ENCODE measurements at places on chromosomes 3 and 15. TPM values are rescaled to one million over a fixed set of nuclear protein-coding genes. Genes with fewer than 3 reads are reported as not detected.
A peak's percentile ranks its signal among the peaks of the same experiment; 100 is the strongest.

DNA sequence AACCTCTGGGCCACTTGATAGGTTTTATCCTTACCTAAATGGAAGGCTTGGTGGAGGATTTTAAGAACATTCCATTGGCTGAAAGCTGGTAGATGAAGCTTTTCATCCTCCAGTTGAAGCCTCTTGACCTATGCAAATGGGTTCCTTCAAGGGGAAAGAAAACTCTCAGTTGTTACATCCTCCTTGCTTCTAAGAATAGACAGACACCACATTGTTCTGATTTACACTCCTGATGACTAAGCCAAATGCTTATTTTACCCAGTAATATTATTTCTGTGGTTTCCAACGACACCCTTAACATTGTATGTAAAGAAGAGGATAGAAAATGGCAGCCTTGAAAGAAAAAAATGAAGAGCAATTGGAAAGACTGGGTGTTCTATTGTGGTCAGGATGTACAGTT lies 480.5 kb downstream of the OTOL1 start:
- H3K27ac ChIP-seq, result no peak overlapping the region
- no peaks in the 10 kb centered on the region for H3K27me3 ChIP-seq
- no peaks in the 10 kb centered on the region for H3K36me3 ChIP-seq
- H3K4me3 ChIP-seq, result no peak overlapping the region
- no peaks in the 10 kb centered on the region for H3K4me1 ChIP-seq

GRCh38 chr15:90836296-90836871 lies 32.0 kb upstream of the FURIN start:
- H3K4me3 ChIP-seq, result peak overlapping the region; percentile 80
- H3K27me3 ChIP-seq, result no peaks in the 10 kb centered on the region
- H3K36me3 ChIP-seq, result peaks cover 6% of the 10 kb centered on the region
- DNase-seq, result no peak
- H3K4me1 ChIP-seq, result peaks cover 74% of the 10 kb centered on the region

- H3K27ac ChIP-seq, result no peak overlapping the region
- H3K4me3 ChIP-seq, result no peak overlapping the region
- no peak for DNase-seq
- no peaks in the 10 kb centered on the region for H3K27me3 ChIP-seq
Observed at GRCh38 chr15:25730918-25731317, 132.2 kb downstream of the ATP10A start.

DNA sequence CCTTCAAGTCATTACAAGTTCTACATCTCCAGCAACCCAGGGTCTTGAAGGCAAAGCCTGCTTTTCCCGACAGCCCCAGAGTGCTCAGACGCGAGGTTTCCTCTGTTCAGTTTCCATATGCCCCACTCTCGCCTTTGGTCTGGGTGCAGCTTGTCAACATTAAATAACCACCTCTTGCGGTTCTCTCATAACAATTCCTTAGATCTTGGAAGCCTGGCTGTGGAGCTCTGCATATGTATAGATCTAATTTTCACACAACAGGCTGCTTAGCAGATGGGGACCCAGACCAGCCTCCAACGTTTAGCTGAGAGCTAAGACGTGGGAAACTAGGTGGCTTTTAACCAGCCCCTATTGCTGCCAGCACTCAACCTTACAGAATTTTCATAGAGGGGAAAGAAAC lies 295.5 kb downstream of the RPLP1 start:
- no peak overlapping the region for H3K4me3 ChIP-seq
- H3K4me1 ChIP-seq, result peaks cover 59% of the 10 kb centered on the region
- H3K36me3 ChIP-seq, result peaks cover 5% of the 10 kb centered on the region
- no peak overlapping the region for H3K27ac ChIP-seq
- DNase-seq, result no peak

C3orf49 gene
- total RNA-seq, result not detected

DPPA2 gene
- not detected for total RNA-seq
